ENCODE measurements at places on chromosomes 5 and 9.

GRCh38 chr9:109442716-109443115 is 55.4 kb downstream of the PTPN3 start:
- DNase-seq, result no peak

GRCh38 chr9:76570826-76571225 is 111.8 kb downstream of the GCNT1 start:
- no peak for DNase-seq

DNA sequence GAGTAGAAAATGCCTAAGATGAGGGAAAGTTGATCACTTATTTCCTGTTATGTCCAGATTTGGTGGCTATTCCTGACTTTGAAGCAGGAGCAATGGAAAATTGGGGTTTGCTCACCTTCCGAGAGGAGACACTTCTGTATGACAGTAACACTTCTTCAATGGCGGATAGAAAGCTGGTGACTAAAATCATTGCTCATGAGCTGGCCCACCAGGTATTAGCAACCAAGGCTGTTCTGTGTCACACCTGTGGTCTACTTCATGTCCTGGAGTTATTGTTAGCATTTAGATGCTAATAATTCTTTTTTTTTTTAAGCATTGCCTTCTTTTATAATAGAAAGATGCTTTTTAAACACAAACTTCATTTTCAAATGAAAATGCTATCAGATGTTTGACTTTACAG is 57.9 kb downstream of the LNPEP start:
- no peak for DNase-seq

DNA sequence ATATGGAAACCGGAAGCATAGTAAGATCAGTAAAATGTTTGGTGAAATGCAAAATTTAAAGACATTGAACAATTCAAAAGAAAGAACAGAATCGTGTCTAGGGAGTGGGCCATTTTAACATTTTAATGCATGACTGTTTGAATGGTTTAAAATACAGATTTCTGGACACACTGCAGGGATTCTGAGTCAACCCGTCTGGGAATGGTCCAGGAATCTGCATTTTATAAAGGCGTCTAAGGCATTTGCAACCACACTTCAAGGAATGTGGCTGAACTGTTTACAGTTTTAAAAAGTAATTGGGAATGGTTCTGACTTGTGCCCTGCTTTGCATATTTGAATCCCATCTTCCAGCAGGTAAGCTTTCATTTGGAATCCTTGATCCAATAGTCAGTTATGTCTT is 811.7 kb upstream of the WWC1 start:
- DNase-seq, result no peak

- no peak for DNase-seq
These were observed 85.4 kb upstream of the SMARCA2 start for GRCh38 chr9:1929722-1930244.

DNA sequence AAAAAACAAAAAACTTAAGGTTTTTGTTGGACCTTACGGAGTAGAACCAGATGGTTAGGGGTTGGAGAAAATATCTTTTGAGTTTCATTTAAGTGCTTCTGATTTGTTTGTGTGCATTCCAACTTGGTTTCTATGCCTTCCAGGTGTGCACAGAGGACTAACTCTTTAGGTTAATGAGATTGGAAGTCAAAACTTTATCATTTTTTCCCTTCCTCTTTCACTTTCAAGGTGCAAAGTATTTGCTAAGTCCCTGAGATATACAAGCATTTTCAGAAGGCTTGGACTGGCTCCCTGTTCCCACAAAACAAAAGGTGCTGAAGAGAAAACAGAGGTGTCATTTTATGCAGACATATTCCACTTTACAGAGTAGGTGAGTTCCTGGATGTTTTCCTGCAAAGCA is 30.3 kb upstream of the CER1 start:
- no peak for DNase-seq

- no peak for DNase-seq
These were observed 138.6 kb downstream of the ARHGEF28 start for GRCh38 chr5:73764586-73764985.

- DNase-seq, result peak; percentile 42
These were observed 30.9 kb downstream of the GALNT10 start for GRCh38 chr5:154221371-154221896.

GRCh38 chr9:19516348-19516747 is 107.5 kb downstream of the ACER2 start:
- DNase-seq, result no peak

- DNase-seq, result no peak
These were observed 1352.6 kb upstream of the NUDT12 start for GRCh38 chr5:104915226-104915625.

- peak; percentile 46 for DNase-seq
These were observed 48.5 kb downstream of the RFX3 start for GRCh38 chr9:3477236-3477834.

GRCh38 chr9:89684912-89685636 is 80.3 kb downstream of the GADD45G start:
- no peak for DNase-seq

GRCh38 chr5:26245321-26245720 is 793.1 kb downstream of the CDH9 start:
- DNase-seq, result no peak

GRCh38 chr9:36173861-36174260 is 4.7 kb downstream of the CCIN start:
- no peak for DNase-seq

DNA sequence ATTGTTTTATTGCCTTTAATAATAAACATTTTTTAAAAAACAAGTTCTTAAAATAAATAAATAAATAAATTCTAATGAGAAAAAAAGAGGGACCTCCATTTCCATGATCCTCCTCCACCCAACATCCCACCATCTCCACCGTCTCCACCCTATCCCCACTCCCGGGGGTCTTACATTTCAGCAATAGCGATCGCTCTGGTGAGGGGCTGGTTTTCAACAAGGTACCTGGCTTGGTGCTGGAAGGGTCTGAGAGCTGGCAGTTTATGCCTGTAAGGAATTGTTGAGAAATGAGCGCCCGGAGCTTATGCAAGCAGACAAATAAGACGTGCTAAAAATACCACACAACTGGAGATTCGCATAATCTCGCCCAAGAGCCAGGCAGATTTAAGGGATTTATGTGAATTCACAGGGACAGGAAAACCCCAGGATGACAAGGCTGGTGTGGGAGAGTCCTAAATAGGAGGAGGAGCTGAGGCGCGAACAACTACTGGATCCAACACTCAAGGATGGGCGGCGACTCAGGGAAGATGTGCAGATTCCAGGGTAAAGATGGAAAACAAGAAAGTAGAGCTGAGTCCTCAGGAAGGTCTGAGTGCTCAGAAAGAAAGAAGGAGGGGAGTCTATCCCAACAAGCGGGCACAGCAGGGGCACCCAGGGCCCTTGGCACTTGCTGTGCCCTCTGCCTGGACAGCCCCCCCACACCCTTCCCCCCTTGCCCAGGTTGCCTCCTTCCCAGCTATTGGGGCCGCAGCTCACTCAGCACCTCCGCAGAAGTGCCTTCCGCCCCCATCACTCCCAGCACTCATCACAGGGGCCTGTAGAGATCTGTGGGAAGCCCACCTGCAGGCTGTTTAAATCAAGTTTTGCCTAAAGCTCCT is 27.0 kb downstream of the TRIM14 start:
- no peak for DNase-seq

- no peak for DNase-seq
These were observed 32.5 kb upstream of the GNAQ start for GRCh38 chr9:78064075-78064474.

DNA sequence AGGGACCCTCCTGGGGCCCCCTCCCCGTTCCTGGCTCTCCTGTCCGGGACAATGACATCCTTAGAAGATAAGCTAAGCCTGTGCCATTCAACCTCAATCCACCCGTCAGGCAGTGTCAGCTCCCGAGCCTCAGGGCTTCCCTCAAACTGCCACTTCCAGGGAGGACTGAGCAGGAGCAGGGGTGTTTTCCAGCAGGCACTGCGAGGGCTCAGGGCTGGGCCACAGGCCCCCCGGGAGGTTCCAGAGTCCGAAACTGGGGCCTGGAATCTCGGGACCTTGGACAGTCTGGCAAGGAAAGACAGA is 26.2 kb downstream of the LHX3 start:
- DNase-seq, result no peak

- DNase-seq, result no peak
These were observed 102.7 kb downstream of the TMEM215 start for GRCh38 chr9:32886021-32886420.

DNA sequence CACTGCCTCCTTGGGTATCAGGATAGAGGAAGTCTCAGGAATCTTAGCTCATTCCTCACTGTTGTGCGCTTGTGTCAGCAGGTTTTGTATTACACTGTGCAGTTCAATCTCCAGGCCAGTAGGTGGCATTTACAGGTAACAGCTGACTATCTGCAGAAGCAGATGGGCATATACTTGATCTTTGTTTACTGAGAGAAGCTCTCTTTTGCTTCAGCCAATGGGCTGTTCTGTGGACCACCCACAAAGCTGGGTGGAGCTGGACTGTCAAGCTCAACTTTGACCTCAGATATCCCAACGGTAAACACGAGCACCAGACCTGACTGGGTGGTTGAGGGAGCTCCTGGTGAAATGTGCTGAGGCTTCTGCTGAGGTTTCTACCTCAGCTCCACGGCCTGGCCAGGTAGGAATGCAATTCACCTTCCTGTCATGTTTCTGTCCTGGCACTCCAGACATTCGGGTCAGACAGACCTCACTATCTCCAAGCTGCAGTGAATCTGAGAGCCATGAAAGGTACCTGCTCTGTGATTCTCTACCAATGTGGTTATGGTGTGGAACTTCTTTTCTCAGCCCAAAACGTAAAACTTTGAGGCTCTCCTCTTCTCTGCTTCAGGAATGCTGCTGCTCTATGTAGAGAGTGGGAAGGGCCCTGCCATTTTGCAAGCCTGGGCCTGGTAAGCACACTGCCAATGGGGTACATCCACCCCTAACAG is 167.9 kb upstream of the ACTBL2 start:
- DNase-seq, result peak; percentile 28

DNA sequence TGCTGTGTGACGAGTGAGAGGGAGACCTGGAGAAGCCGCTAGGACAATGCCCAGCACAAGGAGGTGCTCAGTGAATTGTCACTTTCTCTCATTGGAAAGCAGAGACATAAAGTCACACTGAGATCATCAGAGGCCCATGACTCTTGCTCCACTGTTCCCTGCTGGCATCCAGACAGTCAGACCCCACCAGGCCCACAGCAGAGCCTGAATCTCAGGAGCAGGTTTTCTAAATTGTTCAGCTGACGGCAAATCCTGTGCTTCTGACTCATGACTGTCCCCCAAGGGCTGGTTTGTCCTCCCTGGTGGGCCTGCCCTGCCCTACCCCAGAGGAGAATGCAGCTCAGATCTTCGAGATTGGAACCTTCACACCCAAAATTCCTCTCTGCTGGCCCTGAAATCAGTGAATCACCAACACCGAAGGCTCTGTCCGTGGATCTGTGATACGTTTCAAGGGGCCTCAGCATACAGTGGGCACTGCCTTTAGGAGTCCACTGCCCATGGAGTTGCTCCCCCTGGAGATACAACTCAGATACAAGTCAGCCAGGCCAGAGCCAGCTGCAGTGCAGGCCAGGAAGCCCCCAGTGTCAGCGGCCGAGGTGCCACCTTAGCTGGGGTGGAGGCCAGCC is 2.7 kb downstream of the PTGES start:
- DNase-seq, result no peak

GRCh38 chr5:56389261-56389660 is 156.1 kb upstream of the ANKRD55 start:
- no peak for DNase-seq

DNA sequence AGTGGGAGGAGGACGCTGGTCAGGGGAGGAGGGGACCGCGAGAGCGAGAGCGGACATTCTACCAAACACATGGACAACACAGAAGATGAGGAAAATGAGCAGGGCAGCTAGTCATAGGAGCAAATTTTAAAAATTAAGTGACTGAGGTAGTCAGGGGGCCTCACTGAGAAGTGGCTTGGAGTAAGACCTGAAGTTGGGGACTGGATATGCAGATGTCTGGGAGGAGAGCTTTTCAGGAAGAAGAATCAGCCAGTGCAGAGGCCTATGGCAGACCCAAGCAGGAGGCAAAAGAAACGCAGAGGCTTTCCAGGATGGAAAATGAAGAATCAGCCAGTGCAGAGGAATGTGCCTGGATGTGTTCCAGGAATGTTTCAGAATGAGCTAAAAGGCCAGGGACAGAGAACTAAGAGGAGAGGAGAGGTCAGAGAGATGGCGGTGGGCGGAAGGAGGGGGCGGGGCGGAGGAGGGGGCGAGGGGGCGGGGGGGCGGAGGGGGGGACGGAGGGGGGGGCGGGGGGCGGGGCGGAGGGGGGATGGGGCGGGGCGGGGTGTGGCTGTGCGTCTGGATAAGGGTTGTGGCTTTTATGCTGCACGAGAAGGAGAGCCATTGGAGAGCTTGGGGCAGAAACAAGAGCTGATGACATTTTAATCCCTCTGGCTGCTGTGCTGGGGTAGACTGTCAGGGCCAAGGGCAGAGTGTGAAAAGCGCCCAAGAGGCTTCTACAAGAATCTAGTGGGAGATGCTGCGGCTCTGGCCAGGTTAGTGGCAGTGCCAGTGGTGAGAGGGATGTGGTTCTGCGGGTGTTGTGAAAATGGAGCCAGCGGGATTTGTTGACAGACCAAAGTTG is 129.6 kb downstream of the KCNIP1 start:
- no peak for DNase-seq

- DNase-seq, result no peak
These were observed 471.7 kb upstream of the RORB start for GRCh38 chr9:74025402-74025925.

DNA sequence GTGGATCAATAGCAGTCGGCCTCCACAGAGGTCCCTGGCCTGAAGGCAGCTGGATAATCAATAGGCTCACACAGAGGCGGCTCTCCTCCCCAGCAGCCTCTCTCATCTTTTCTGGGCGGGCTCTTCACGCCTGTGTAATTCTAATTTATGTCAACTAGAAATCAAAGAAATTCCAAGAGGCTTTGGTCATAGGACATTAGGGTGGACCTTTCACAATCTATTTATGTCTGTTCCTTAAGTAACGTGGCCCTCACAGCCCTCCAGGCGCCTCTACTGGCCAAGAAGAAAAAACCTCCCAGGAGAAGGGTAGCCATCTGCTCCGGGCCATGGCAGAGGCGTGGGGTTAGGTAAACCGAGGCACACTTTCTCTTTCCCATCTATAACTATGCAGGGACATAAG is 205.1 kb upstream of the EFNA5 start:
- no peak for DNase-seq

DNA sequence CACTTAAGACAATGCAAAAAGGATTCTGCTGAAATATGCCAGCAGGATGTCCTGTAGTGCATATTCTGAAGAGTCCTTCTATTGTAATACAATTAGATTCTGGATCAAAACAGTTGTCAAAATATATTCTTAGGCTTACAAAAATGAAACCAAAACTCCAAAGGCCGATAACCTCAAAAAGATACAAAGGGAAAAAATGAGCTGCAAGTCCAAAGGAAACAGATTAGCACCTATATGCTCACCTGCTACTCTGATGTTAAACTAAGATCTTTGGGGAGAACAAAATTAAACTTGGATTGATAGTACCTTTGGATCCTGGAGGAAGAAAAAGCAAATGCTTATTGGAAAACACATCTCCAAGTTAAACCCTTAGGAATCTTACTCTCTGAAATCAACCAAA is 397.1 kb downstream of the SPATA31D1 start:
- no peak for DNase-seq

GRCh38 chr9:71431931-71432330 is 310.5 kb upstream of the TRPM3 start:
- DNase-seq, result no peak

GRCh38 chr9:120979797-120980196 is 53.2 kb upstream of the TRAF1 start:
- no peak for DNase-seq
